SW 1271 (cell line): ENCODE measurements at places on chromosomes 2 and 18.

GRCh38 chr2:36696533-36696932 is at the start of gene VIT:
Gene VIT (plus strand): TSS chr2:36696707. CDS start chr2:36716371, 19,664 bp downstream.
- no peak for DNase-seq

GRCh38 chr18:27428120-27428519 is 243.0 kb upstream of the CHST9 start:
- no peak for DNase-seq

- DNase-seq = no peak
Observed at GRCh38 chr18:77271576-77272481, 22.2 kb downstream of the GALR1 start.

GRCh38 chr18:28858248-28858647 is 681.3 kb upstream of the CDH2 start:
- no peak for DNase-seq

GRCh38 chr2:123791684-123792083 is 233.4 kb upstream of the CNTNAP5 start:
- DNase-seq = no peak

GRCh38 chr18:77108001-77108692 is 24.4 kb downstream of the MBP start:
- DNase-seq = no peak

DNA sequence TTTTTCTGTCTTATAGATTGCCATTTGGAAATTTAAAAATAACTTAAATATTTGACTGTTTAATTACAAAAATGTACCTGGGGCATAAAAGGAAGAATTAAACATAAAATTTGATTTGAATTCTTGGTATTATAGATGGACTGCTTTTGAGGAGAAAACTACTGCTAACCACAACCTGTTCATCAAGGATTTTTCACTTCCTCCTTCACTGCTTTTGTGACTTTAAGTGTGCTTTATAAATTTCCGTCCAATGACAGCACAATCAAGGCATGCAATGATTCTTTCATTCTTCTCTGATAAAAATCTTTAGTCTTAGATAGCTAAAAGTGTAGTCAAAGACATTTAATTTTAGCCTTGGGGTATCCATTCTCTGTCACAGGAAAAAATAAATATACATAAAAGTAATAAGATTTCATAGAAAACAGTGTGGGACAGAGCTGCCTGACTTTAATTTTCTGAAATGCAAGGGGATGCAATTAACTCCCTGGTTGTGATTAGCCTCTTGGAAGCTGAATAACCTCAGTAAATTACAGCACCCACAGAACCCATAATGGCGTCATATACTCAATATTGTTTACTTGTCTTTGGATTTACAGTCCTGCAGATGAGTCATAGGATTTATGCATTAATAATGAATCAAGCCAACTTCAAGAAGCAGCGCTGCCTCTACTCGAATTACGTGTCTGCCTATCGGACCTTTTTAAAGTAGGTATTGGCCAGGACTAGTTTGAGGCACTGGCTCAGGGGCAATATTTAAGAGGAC is 587.9 kb downstream of the NRXN1 start:
- no peak for DNase-seq

GRCh38 chr2:169716238-169716886 is 17.3 kb upstream of the KLHL23 start:
- no peak for DNase-seq

DNA sequence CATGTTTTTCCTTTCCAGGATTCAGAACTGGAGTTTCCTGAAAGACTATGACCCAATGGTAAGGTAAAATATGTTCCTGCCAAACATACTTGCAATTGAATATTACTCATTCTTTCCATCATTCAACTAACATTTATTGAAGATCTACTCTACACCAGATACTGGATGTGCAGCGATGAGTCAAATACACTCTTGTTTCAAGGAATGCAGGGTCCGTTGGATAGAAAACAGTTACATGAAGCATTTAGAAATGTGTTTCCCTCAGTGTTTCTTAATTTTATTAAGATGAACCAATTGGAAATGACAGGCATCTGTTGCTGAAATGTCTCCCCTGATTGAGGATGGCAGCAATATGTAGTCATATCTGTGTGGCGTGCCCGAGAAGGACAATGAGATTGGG is 14.8 kb upstream of the SLC66A3 start:
- no peak for DNase-seq

- no peak for DNase-seq
Observed at GRCh38 chr2:197360744-197361156, 50.2 kb upstream of the ANKRD44 start.

GRCh38 chr18:63320123-63320974 is 780 bp upstream of the BCL2 start:
- peak; percentile 51 for DNase-seq

GRCh38 chr18:59996370-59996966 is 96.7 kb downstream of the PMAIP1 start:
- peak; percentile 27 for DNase-seq

GRCh38 chr2:240876475-240877251 is 8.0 kb downstream of the AGXT start:
- no peak for DNase-seq

GRCh38 chr2:129765678-129766351 is 213.7 kb upstream of the RAB6C start:
- DNase-seq = no peak

DNA sequence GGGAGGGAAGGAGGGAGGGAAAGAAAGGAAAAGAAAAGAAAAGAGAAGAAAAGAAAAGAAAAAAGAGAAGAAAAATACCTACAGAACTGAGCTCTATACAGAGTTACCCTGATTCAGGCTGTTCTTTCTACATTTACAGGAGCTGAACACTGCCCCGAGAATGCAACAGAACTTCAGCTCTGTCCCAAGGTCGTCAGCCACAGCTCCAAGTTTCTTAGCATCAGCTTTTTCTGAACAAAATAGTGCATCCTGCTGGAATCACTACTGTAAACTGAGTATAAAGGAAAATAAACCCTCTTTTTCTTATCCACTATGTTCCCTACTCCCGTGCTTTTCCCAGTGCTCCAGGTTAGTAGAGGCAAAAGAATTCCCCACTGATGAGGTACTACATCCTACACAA is 4.7 kb upstream of the PPP4R1 start:
- no peak for DNase-seq

DNA sequence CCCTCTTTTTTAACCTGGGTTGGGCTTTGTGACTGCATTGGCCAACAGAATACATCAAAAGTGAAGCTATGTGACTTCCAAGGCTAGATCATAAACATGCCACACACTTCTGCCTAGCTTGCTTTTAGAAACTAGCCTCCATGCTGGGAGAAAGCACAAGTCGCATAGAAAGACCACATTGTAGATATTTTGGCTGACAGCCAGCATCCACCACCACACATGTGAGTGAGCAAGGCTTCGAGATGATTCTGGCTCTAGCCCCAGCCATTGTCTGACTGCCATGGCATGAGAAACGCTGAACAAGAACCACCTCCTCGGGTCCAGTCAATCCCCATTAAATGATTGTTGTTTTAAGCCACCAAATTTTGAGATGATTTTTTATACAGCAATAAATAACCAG is 66.8 kb upstream of the STPG4 start:
- no peak for DNase-seq

GRCh38 chr2:216181351-216181750 is 72.2 kb downstream of the XRCC5 start:
- no peak for DNase-seq

- no peak for DNase-seq
Observed at GRCh38 chr2:241153616-241154015, 3.3 kb downstream of the PPP1R7 start.

DNA sequence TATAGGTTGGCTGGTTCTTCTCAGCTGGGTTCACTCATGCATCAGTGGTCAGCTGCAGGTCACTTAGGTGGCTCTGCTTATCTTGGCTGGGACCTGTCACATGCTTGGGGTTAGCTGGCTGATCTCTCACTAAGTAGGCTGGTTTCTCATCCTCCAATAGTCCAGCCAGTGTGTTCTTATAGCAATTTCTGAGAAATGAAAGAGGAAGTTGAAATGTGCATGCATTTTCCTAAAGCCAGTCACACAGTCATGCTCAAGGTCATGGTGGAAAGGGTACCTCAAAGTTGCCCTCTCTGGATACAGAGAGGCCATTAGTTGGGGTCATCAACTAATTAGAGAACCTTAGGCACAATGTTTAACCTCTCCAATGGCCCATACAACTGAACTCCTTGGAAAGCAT is 64.4 kb downstream of the KLHL29 start:
- DNase-seq = no peak

DNA sequence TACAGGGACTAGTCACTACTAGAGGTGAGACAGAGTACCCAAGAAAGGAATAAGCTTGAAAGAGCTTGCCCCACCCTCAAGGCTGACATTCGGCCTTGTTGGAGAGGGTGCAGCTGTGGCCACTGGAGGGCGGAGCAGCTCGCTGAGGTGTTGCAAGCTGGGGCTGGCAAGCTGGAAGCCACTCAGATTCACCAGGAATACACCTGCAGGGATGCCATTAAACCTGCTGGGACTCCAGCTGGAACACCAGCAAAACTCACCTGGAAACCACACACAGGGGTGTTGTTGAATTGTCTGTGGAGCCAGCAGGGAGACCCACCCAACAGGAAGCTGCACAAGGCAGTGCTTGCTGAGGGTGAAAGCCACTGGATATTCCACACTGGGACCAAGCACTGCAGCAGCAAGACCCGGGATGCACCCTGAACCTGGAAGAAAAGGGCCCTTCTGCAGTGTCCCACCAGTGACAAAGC is 26.1 kb downstream of the KCTD18 start:
- DNase-seq = no peak
